ENCODE measurements at places on chromosomes 12 and 14.

DNA sequence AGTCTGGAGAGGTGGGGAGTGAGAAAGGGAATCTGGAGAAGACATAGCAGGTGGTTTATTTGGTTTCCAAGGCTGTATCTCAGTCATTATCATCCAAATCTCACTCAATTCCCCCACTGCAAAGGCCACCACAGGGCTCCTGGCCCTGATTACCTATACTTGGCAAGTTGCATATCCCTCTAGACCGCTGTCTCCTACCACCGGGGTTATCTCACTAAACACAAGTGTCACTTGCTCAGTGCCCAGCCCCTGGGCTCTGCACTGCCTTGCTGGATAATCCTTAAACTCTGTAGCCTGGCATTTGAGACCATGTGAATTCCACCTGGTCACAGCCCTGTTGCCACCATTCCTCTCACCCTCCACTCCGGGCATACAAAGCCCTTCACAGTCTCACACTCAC is 119.0 kb downstream of the RTN1 start:
- no peak for DNase-seq

DNA sequence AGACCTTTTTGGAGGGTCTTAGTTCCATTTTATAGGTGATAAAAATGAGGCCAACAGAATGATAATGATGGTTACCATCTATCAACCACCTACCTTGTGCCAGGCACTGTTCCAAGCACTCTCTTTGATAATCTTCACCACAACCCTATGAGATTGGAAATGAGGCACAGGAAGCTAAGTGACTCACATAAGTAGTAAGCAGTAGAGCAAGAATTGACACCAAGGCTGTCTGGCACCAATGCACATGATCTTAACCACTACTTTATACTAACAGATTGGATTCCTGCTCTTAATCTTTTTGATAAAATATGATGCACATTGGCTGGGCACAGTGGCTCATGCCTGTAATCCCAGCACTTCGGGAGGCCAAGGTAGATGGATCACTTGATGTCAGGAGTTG is 91.4 kb downstream of the DRAM1 start:
- DNase-seq: no peak

GRCh38 chr12:15682826-15683225 is 106.4 kb downstream of the EPS8 start:
- DNase-seq: no peak

DNA sequence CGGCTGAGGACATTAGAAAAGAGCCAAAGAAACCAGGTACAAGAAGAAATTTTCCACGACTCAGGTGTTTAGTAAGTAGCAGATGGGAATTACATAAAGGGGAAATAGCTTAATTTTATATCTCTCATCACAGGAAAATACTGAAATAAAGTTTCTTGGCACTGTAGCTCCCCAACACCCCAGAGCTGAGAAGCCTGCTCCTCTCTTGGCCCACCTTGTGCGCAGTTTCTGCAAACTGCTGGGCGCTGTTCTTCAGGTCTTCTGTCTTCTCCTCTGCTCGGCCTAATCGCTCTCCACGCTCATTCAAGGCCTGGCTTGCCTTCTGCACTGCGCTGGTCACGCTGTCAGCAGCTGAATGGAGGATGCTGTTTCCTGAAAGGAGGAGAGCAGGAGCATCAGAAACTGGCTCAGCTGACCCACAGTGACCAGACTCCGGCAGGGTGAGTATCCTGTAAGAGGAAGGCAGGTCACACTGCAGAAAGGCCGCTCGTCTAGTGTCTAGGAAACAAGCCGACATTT is 184.9 kb upstream of the GZMB start:
- DNase-seq: no peak

GRCh38 chr12:92065639-92066038 is 80.0 kb downstream of the BTG1 start:
- DNase-seq: no peak

- DNase-seq: no peak
Measured at GRCh38 chr12:100302081-100302480, 35.1 kb downstream of the SCYL2 start.

DNA sequence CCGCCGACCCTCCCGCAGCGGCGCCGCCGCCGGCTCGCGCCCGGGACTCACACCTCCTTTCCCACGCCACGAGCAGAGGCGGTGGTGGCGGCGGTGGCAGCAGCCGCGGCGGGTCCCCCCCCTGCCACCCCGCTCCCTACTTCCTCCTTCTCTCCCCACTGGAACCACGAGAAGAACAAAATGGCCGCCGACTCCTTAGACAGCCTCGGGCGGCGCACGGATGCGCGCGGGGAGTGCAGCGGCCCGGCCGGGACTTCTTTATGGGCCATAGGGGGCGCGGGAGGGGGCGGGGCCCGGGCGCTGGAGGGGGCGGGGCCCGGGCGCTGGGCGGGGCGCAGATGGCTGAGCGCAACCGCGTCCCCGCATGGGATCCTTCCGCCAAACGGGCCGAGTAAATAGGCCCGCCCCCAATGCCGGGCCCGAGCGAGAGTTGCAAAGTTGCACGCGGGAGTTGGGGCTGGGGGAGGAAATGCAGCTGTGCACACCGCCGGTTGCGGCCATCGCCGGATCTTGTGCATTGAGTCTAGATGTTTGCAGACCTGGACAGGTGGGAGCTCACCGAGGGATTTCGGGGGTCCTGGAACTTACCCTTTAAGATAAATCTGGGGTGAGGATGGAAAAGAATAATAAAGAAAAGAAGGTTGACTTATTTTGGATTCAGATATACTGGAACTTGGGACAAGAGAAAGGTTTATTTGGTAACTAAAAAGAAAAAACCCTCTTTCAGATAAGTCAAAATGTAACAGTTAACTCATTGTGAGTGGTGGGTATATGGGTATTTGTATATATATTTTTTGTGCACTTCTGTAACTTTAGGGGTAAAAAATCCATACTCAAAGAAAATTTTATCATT is at the start of gene PPP1CC:
PPP1CC (minus strand) TSS at position 174 of the 853 bp plus-strand sequence. CDS start 184 bp downstream, outside the sequence.
- DNase-seq: peak; percentile 80

GRCh38 chr12:126385785-126386184 is 1320.5 kb downstream of the AACS start:
- no peak for DNase-seq

GRCh38 chr12:54002278-54002914 is 2.4 kb downstream of the HOXC9 start:
- DNase-seq: no peak

DNA sequence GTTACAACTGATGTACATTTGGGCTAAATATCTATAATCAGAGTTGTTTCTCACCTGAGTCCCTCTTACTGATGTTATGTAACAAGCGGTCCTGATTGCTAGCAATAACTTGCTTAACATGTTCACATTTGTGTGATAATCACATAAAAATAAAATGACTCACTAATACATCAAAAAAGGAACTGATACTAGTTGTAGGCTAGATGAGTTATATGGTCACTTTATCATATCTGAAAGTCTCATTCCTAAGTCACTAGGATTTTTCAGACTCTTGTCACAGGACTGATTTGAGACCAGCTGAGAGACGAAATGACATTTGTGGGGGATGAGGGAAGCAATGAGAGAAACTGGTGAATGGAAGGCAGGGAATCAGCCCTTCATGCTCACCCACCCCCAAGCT is 34.3 kb downstream of the NKX2-1 start:
- DNase-seq: no peak

- no peak for DNase-seq
Measured at GRCh38 chr12:26726956-26727355, 106.0 kb downstream of the ITPR2 start.

DNA sequence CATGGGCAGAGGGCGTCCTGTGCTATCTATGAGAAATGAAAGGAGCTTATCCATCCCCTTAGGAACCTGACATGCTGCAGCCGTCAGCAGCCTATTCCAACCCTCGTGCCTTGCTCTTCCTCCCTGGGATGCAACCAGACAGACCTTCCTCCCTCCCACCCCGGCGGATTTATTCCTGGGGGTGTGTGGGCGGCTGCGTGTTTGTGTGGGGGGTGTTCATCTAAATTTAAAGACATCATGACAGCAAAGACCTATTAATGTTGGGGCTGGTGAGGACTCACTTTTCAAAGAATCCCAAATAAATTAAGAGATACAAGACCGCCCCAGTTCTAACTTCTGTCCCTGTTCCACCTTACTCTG is 52.0 kb downstream of the WSCD2 start:
- no peak for DNase-seq

DNA sequence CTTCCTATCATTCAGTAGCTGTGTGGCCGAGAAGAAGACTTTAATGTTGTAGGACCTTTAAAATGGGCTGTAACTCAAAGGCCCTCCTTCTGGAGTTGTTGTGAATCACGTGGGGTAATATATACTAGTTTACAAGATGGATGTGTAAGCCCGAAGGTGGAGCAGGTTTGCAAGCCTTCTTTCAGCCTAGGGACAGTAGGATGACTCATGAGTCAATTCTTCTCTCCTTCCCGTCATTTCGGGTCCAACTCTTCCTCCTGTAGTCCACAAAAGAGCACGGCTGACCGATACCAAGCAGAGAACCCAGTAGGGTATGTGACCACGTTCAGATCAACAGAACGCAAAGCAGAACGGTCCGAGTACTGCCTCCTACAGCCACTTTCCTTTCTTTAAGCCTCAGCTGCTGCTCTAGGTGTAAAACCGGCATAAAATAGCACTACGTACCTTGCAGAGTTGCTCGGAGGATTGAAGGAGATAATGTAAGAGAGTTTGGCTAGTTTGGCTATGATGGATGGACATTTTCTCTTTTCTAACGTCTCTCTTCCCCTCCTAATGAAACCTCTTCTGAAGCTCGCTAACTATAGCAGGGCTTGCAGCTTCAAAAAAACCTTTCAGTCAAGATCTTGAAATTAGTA is 1.3 kb upstream of the RASSF3 start:
- DNase-seq: no peak

DNA sequence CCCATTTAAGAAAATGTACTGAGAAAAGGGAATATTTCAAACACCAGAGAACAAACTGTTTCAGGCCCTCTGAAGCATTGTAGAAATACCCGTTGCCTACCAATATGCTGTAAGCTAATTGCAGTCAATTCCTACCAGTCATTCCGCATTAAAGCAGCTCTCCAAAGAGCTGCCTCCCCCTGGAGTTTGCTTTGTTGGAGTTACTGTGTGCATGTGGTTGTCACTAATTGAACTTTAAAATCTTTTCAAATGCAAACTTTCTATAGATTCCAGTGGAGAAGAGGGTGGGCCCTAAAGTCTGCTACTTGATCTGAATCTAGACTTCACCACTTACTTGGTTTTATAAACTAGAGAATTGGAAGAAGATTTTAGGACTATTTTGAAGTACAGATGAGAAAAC is 112.7 kb downstream of the PLXNC1 start:
- no peak for DNase-seq

GRCh38 chr12:114858388-114859146 is 174.6 kb upstream of the TBX3 start:
- DNase-seq: no peak

GRCh38 chr14:106786697-106787096 is 1260.3 kb downstream of the TMEM121 start:
- no peak for DNase-seq

- DNase-seq: peak; percentile 67
Measured at GRCh38 chr14:73741386-73741875, 27.2 kb upstream of the PNMA1 start.

DNA sequence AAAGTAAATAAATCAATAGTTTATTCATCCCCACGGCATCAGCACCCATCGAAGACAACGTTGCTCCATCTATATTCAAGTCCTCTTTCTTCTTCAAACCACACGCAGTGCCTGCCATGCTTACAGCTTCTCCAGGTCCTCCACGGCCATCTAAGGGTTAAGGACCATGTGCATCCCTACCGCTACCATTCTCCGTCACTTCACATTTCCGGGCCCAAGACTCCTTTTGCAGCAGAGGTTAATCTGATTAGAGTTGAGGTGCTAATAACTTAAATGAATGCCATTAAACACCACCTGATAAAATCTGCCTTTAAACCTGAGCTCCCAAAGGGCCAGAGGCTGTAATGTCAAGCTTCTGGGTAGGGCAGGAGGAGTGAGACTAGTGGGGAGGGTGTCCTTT is 79.7 kb upstream of the CCND2 start:
- no peak for DNase-seq

DNA sequence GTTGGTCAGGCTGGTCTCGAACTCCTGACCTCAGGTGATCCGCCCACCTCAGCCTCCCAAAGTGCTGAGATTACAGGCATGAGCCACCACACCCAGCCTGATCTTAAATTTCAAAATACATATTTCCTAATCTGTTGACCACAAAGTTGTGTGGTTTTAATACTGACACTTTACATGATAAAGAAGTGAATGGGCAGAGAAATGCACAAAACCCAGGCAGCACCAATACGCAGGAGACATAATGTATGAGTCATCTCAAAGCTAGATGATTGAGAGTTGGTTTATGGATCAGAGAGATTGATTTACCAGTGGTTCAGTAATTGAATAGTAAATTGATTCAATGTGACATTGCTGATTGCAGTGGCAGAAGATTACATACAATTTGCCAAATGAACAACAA is 19.2 kb upstream of the PPP2R5E start:
- no peak for DNase-seq

DNA sequence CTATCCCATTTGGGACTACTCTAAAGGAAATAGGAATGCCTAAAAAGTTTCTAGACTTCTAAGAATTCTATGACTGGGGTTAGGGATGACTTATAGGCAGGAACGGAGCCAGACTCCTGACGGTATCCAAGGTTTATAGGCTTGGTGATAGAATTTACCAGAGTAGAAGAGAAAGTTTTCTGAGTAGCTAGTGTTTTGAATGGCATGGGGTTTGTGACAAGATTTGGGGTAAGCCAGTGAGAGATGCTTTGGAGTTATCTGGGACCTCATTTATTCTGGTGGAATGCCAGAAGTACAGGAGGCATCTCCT is 444.6 kb downstream of the RAD51B start:
- DNase-seq: no peak

DNA sequence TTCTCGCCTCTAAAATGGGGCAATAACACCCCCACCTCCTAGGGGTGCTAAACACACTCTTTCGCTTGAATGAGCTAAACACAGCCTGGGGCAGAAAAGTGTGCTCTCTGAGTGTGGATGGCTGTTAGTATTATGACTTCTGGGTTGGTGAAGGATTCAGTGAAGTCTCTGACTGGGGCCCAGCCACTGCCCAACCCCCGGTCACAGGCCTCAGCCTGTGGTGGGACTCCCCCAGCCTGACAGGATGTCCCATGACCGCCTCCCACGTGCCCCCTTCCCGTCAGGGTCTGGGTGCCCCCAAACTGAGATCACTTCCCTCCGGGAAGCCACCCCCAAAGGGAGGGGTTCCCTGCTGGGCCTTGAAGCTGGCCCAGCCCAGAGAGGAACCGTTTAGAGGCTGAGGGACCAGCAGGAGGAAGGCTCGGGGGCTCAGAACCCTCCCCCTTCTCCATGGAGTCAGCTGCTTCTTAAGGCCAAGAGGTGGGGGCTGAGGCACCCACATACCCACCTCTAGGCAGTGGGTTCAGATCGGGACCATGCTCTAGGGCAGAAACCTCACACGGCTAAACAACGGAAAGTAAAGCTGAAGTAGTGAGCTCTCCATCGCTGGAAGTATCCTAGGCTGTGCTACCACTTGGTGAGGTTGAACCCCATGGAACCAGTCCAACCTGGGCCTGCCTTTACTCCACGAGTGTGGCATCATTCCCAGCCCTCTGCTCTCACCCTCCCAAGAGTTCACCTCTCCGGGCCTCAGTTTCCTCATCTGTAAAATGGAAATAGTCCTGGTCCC is 13.8 kb downstream of the DTX1 start:
- peak; percentile 26 for DNase-seq

All from stimulated activated CD4-positive, alpha-beta T cell treated with anti-CD3 and anti-CD28 coated beads, Interleukin-12 subunit alpha, Interleukin-12 subunit beta, amount 100 ng/mL, for 48 hours (primary cell).